Stimulated activated CD4-positive, alpha-beta T cell treated with anti-CD3 and anti-CD28 coated beads, Interleukin-2, amount 100 ng/mL, for 24 hours (primary cell): ENCODE measurements at places on chromosomes 1 and 21.

GRCh38 chr1:173202424-173203145 lies 4.5 kb downstream of the TNFSF4 start:
- DNase-seq = no peak

DNA sequence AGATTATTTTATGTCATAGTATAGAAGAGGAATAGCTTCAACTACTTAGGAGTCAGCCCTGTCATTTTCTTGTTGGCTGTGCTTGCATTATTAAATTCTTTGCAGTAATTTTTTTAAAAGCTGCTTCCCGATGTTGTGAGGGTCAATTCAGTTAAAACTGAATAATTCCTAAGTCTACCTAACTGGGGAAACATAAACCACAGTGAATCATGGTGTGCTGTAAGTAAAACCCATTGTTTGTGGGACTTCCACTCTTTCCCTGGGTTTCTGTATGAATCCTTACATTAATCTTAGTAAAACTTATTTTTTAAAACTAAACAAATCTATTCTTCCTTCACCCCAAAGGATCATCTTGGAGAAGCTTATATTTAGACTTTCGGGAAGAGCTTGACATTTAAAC lies 4.4 kb downstream of the SUCO start:
- DNase-seq = no peak

- no peak for DNase-seq
Observed at GRCh38 chr1:24874611-24875234, 55.4 kb downstream of the RUNX3 start.

GRCh38 chr1:31912839-31913239 lies 25.3 kb downstream of the PTP4A2 start:
- no peak for DNase-seq

- no peak for DNase-seq
Observed at GRCh38 chr1:246690100-246690499, 34.1 kb upstream of the SCCPDH start.

DNA sequence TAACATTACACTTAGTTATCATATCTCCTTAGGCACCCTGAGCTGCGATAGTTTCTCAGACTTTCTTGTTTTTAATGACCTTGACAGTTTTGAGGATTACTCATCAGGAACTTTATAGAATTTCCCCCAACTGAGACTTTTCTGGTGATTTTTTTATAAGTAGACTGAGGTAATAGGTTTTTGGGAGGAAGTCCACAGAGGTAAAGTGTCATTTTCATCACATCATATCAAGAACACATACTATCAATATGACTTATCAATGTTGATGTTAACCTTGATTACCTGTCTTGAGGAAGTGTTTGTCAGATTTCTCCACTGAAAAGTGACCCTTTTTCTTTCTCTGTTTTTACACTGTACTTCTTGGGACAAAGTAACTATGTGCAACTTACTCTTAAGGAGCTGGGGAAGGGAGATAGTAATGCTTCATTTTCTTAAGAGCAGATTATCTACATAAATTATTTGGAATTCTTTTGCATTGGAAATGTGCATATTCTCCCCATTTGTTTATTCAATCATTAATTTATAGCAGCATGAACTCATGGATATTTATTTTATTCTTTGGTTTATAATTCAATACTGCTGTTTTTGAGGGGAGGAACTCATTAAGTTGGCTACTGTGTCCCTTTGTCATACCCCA lies 72.8 kb upstream of the HSD17B7 start:
- no peak for DNase-seq

- no peak for DNase-seq
Observed at GRCh38 chr1:223088713-223089240, 54.3 kb downstream of the TLR5 start.

DNA sequence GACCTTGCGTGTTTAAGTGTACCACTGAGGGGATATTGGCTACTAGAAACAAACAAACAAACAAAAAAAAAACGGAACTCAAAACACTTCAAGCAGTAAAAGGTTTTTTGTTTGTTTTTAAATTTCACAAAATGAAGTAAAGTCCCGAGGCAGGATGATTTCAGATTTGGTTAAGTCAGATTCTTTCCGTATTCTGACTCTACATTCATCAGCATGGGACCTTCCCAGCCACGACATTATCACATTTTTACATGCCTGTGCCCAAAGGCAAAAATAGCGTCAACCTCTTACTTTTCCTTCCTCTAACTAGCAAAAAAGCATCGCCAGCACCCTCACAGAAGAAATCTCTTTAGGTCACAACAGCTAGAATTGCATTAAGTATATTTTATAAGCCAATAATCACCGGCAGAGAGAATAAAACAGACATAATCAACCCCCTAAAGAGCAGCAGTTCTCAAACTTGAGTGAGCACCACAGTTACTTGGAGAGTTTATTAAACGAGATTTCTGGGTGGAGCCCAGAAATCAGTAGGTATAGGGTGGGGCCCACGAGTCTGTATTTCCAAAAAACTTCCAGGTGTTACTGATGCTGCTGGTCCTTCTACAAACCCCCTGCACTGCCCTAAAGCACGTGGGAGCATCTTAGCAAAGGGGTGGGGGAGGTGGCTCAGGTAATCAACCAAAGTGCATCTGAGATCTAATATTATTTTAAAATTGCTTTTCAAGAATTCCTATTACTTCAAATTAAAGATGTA lies 227.6 kb downstream of the RGS7 start:
- DNase-seq = no peak

DNA sequence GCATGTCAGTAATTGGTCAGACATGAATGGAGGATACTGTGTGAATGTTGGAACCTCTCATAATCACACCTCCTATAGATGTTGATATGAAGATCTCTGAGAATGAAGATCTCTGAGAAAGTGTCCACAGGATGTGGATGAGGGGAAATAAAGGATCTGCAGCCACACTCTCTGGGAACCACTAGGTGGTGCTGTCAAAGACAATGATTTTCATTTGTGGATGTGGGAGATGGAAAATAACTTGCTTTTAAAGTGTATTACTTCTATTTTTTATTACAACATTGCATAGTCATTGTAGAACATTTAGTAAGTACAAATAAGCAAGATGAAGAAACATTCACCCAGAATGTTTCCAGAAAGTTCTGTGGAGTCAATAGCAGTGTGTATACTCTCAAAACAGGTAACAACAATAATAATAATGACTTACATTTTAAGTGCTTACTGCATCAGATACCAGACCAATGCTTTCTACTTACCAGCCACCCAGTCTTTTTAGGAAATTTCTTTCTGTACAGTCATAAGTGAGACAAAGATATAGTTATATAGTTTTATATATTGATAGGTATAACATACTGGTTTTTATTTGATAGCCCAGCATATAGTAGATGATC lies 128.2 kb downstream of the ATG4C start:
- no peak for DNase-seq

- DNase-seq = no peak
Observed at GRCh38 chr1:154501423-154502065, 475 bp upstream of the TDRD10 start.

DNA sequence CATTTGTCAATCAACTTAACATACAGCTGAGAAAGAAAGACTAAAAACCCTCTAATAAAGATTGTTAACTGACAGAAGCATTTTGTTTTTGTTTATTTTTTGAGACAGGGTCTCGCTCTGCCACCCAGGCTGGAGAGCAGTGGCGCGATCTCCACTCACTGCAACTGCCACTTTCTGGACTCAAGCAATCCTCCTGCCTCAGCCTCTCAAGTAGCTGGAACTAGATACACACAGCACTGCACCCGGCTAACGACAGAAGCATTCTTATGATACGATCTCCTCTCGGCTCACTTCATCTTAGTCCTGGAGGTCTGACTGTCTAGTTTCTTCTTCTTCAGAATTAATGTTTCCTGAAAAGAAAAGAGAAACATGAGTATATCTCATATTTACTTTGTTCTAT lies 23.5 kb downstream of the RSPH1 start:
- no peak for DNase-seq

GRCh38 chr1:30165116-30165515 lies 558.3 kb downstream of the MATN1 start:
- no peak for DNase-seq

GRCh38 chr1:67300561-67300960 lies 7.1 kb upstream of the IL12RB2 start:
- DNase-seq = no peak

DNA sequence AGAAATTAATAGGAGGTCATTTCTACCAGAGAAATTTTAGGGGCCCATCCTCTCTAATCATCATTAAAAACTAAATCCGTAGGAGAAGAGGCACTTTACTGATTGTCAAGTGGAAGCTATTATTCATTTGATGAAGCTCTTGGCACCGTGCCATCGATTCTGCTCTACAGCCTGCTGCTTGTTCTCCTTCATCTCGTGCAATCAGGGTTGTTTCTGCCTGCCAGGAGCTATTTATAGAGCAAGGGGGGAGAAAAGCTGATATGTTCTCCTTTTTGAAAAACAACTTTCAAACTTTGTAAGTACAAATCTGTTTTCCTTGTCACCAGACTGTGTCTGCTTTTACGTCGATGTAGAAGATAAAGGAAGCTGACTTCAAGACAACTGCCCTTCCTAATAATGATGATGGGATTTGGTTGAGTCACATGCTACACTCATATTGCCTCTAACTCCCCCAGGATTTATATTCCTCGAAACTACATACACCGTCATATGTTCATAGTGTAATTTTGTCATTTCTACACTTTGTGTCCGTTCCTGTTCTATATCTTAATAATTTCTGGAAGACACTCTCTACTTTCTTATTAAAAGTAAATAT lies 169.6 kb upstream of the LHX8 start:
- no peak for DNase-seq

DNA sequence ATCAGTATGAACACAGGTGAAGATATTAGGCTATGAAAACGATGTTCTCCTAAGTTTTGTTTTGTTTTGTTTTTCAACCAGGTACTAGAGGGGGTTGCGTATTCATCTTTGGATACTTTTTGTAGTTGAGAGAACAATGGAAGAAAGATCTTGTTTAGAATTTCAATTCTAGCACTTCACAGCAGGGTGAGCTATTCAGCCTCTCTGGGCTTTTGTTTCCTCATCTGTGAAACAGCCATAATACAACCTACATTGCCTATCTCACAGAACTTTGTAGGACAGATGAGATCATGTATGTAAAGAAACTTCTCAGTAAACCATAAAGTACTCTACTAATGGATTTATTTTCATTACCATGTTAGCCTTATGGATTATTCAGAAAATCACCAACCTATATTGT lies 199.5 kb downstream of the GPATCH2 start:
- no peak for DNase-seq

DNA sequence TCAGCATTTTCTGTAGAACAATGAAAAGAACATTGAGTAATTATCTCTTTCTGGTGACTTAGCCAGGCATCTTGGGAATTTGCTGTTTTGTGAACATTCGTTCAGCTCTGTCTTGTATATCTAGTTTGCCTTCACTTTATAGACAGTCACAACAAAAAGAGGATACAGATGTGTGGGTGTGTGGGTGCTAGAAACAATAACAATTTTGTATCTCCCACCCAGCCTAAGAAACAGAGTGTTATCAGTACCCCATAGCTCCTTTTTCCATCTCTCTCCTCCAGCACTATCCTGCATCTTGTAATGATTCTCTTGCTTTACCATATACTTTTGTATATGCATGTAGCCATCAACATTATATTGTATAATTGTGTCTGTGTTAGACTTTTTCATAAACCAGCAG lies 33.0 kb downstream of the AK4 start:
- DNase-seq = no peak

GRCh38 chr1:13793088-13793730 lies 93.2 kb downstream of the PRDM2 start:
- DNase-seq = no peak

DNA sequence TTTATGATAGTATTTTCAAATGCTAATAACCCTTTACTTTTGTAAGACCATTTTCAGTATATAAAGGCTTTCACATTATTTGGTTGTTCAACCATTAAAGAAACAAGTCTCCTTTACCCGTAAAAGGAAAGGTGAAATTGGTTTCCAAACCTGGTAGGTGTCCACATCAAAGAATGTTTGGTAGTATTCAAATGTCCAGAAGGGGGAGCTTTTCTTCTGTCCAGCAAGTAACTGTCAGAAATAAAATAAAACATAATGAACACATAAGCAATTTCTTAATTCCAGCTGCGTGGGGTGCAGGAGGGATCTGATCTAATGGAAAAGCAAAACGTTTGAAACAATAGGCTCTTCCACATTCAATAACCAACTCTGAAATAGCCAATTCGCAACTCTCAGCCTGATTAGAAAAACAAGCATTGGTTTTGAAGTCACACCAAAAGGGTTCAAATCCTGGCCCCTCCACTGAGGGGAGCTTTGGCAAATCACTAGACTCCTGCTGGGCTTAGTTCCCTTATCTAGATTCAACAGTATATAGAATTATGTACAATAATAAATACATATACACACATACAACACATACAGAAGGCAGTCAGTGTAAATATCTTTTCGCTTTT lies 11.0 kb downstream of the YIPF1 start:
- DNase-seq = no peak

DNA sequence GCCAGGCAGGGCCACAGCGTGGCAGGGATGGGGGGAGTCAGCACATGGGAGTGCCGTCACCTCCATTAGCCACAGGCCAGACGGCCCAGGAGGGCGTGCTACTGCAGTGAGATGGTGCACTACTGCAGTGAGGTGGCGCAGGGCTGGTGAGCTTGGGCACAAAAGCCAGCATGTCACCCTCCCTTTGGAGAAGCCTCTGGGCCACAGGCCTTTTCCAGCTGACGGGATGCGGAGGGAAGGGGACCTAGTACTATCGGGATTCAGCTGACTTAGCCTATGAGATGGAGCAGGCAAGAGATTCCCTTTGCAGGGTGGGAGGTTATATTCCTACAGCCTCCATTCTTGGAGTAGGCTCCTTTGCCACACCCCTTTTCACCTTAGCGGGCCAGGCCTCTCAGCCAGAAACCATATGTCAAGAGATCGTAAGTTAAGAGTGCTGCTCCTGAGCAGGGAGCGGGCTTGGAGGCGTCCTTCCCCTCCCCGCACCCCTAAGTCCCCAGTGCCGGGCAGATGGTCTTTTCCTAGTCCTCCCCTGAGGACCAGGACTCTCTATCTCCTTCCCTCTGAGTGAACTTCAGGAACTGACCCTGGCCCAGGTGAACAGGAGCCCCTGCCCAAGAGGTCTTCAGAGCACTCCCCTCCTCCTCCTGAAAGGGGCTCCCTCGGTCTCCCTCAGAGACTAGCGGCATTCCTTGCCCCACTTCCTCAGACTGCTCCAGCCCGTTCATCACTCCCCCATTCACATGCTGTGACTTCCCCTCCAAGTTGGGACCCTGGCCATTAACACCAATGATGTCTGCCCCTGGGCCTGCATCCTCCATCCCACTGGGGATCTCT lies 8.2 kb downstream of the NES start:
- DNase-seq = no peak

DNA sequence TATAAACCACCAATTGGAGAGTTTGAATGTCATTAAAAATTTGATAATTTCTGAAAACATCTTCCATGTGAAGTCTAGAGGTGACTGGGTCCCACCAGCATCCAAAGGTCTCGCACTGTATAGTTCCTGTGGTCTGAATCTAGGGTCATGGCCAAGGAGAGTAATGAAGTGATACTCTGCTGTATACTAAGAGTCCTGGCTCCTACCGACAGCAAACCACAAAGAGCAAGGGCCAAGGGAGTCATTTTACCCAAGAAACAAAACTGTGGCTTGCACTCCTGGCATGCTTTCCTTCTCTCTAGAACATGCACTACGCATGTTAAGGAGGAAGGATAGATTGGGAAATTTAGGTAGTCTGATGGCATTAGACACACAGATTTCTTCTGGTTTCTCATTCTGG lies 115.6 kb downstream of the BRINP2 start:
- DNase-seq = no peak

GRCh38 chr1:94804442-94804837 lies 15.7 kb upstream of the SLC44A3 start:
- no peak for DNase-seq

GRCh38 chr1:36166938-36167905 lies 11.3 kb downstream of the MAP7D1 start:
- DNase-seq = no peak

- DNase-seq = peak; percentile 37
Observed at GRCh38 chr1:179369751-179370341, 4.1 kb downstream of the AXDND1 start.
